ENCODE measurements at places on chromosomes 2 and 18.

GRCh38 chr2:118061135-118061955 lies 26.9 kb upstream of the INSIG2 start:
- peak; percentile 66 for DNase-seq

DNA sequence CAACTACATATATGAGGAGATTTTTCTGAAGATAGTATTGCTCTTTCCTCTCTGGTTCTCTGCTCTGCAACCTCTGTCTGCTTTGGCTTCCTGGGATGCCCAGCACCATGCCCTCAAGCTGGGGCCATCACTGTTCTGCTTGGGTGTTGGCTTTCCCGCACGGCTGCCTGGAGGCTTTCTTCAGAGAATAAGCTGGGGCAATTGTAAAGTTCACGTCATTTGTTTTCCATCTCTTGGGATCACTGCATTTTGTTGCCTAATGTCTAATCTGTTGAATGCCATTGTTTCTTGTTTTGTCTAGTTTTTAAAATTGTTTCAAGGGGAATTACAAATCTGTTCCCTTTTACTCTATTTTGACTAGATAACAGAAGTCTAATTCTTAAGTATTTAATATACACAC lies 437.3 kb upstream of the NRP2 start:
- DNase-seq: no peak

DNA sequence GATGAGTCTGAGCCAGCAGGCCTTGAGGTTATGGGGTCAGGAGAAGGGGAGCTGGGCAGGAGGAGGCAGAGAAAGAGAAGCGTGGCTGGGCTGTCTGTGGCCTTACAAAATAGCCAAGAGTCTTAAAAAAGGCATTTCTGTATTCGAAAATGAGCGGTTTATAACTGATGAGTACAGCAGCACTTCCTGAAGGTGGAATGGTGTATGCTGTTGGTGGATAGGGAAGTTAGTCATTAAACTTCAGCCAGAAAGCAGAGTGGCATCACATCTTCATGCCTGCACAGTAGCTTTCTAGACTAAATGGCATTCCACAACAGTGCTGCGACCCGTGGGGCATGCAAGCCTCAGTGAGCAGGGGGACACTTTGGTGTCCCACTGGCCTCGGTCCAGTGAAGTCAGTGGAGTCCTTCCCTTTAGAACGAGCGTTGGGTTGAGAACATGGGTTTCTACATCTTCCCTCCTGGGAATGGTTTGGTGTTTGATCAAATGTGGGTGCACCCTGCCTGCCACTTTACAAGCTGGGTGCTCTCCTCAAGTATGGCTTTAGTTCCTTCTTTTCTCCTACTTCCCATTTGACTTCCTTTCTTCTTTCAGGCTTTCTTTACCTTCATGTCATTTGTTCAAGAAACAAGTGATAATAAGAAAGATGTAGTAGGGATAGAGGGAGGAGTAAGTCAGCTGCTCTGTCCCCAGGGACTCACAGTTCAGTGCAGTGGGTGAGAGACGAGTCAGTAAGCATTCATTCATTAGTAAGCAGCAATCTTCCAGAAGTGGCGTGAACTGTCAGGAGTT lies 96.3 kb downstream of the ARMC9 start:
- no peak for DNase-seq

DNA sequence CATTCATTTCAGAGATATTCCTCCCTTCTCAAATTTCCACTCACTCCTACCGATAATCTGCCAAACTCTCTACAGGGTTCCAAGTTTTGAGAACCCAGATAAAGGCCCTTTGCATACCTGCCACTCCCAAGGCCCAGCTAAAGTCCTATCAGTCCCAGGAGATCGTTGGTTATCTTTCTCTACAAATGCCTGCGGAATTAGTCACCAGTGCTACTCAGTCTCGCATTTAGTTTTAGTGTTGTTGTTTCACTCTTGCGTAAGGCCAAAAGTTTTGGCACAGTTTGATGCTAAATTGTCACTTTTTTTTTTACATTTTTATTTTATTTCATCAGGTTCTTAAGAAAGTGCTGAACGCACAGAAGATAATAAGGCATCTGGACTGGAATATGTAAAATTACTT lies 29.2 kb upstream of the SETBP1 start:
- no peak for DNase-seq

GRCh38 chr2:150204451-150204850 lies 283.0 kb downstream of the RND3 start:
- no peak for DNase-seq

DNA sequence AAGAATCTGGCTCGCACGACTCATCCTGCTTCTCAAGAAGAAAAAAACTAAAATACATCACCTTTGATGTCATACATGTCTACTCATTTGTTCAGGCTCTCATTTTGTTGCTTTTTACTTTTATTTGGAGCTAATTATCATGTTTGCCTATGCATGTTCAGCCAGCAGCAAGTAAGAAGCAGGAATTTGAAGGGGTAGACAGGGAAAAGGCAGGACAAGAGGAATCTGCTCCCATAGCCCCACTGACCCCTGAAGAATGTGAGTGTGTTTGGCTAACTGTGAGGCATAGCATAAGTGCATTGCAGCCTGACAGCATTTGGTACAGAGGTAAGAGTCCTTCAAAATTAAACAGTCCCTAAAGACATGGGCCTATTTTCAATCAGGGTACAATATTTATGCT lies 72.7 kb downstream of the NYAP2 start:
- DNase-seq: no peak

GRCh38 chr2:205176546-205176945 lies 505.8 kb upstream of the NRP2 start:
- DNase-seq: no peak

DNA sequence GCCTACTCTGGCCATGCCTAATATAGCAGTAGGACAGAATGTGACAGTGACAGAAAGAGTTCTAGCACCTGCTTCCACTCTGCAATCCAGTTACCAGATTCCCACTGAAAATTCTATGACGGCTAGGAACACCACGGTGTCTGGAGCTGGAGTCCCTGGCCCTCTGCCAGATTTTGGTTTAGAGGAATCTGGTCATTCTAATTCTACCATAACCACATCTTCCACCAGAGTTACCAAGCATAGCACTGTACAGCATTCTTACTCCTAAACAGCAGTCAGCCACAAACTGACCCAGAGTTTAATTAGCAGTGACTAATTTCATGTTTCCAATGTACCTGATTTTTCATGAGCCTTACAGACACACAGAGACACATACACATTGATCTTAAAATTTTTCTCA lies 45.2 kb upstream of the TTR start:
- no peak for DNase-seq

DNA sequence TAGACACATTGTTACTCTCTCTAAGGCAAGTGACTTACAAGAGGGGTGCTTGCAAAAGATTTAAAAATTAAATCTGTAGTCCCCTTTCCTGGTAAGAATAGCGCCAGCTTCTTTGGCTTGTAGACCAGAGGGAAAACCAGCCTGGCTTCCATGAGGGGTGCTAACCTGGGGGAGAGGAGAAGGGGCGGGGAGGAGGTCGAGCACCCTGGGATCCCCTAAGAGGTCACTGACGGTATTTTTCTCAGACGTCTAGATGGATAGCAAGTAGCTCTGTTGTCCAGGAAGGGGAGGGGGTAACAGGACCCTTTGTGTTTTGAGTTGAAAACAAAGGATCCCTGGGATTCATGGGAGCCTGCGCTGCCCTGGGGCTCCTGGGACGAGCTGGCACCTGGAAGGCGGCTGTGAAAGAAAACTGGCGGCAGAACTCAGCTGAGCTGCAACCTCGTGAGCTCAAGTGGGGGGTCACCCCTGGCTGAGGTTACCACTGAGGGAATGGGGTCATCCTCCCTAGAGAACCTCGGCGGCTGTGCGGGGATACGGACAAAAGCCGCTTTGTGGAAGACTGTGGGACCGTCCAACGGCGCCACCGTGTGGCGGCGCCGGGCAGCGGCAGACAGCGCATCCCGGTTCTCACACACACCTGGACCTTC lies 37.8 kb upstream of the MRPL19 start:
- peak; percentile 52 for DNase-seq

DNA sequence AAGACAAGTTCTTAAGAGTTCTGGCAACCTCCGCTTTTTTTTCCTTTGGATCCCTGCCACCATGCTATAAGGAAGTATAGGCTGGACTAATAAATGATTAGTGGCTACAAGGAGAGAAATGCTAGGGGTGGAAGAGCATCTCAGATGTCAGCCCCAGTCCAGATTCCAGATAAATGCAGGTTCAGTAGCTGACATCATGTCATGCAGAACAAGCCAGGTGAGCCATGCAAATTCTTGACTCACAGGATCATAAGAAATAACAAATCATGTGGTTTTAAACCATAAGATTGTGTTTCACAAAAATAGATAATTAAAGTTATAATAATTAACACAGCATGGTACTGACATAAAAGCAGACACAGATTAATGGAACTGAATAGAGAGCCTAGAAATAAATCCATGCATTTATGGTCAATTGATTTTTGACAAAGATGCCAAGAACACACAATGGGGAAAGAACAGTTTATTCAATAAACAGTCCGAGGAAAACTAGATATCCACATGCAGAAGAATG lies 152.9 kb upstream of the SESTD1 start:
- DNase-seq: no peak

GRCh38 chr2:145091967-145092366 lies 572.0 kb upstream of the ZEB2 start:
- no peak for DNase-seq

DNA sequence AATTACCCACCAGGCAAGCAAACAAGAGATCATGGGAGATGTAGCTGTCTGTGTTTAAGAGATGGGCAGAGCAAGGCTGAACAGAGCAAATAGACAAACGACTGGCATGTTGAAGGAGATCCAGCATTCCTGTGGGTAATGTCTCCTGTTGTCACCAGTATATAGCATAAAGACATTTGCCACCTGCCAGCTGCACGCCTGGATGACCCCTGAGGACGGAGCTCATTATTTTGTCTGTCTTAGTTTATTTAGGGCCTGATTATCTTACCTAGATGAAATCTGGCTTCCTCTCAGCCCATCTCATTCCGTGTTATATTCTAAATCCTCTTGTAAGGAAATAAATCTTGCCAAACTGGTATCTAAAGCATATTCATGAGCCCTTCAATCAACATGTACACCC lies 510.3 kb upstream of the LINC00305 start:
- no peak for DNase-seq

DNA sequence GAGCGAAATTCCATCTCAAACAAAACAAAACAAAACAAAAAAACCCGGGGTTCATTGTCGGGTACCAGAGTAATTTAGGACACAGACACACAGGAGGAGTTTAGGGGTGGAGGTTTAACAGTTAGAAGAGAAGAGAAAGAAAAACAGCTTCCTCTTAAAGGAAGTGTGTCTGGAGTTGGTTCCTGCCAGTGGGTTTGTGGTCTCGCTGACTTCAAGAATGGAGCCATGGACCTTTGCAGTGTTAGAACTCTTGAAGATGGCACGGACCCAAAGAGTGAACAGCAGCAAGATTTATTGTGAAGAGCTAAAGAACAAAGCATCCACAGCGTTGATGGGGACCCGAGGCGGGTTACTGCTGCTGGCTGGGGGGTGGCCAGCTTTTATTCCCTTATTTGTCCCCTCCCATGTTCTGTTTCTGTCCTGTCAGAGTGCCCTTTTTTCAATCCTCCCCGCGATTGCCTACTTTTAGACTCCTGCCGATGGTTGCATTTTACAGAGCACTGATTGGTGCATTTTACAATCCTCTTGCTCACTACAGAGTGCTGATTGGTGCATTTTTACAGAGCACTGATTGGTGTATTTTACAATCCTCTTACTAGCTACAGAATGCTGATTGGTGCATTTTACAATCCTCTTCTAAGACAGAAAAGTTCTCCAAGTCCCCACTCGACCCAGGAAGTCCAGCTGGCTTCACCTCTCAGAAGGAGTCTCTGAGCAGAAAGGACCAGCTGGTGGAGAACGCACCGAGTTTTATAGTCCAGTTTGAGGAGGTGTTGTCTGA lies 28.7 kb upstream of the ATP8B1 start:
- peak; percentile 33 for DNase-seq

DNA sequence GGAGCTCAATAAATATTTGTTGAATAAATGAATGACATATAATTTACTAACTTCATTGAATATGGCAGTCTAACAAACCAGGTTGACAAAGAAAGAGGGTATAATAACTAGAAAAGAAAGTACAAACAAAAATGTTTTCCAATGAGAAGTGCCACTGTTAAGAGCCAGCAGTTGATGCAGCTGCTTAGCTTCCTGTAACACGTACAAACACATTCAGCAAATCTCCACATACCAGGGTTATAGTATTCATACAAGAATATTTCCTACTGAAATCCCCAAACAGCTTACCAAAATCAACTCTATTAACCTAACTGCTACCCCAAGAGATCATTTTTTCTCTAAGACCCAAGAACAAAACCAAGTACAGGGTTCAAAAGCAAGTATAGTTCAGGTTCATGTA lies 77.7 kb downstream of the THADA start:
- DNase-seq: peak; percentile 34

DNA sequence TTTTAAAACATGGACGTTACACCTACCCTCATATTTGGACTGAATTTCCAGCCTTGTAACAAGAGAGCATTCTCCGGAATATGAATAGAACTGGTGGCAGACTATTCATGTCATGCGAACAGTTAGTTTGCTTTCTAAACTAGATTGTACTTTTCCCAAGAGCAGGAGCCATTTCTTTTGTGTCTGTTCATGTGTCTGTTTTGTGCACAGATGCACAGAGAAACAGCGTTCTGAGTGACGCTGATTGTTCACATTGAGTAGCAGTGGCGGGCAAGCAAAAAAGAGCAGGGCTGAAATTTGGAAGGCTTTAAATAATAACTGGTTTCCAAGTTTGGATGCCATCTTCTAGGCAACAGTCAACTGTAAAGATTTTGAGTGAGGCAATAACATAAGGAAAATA lies 200.3 kb downstream of the NRXN1 start:
- DNase-seq: no peak

- no peak for DNase-seq
Observed at GRCh38 chr2:120887741-120888231, 152.1 kb downstream of the GLI2 start.

GRCh38 chr2:214088536-214088935 lies 322.3 kb upstream of the VWC2L start:
- no peak for DNase-seq

- no peak for DNase-seq
Observed at GRCh38 chr2:231146665-231147064, 21.8 kb upstream of the HTR2B start.

GRCh38 chr2:65666156-65666725 lies 233.8 kb upstream of the SPRED2 start:
- no peak for DNase-seq

DNA sequence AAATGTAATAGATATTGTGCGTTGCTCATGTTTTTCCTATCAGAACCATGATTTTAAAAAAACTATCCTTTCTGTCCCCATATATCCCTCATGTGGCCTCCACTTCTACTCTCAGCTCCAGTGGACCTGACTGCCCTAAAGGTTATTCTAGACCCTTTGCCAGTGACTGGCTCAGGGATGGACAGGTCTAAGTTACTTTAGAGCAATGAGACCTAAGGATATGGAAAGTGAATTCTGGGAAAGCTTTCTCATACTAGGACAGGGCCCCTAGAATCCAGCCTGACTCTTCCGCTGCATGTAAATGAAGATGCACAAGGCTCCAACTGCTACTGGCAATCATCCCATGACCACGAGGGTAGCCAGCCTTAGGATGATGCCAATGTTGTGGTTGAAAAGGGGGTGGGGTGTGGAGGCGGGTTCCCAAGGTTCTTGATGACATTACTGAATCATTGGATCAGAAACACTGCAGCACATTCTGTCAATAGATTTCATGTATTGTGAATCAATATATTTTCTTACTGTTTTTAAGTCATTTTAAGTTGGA lies 21.3 kb downstream of the C2orf69 start:
- peak; percentile 65 for DNase-seq
